ENCODE measurements at places on chromosomes 11 and 22.

- DNase-seq, result no peak
Measured at GRCh38 chr11:44971185-44971584, 20.5 kb upstream of the TP53I11 start.

- no peak for DNase-seq
Measured at GRCh38 chr11:73320763-73321603, 12.9 kb downstream of the ARHGEF17 start.

- DNase-seq, result no peak
Measured at GRCh38 chr11:74463216-74463615, 4.1 kb downstream of the KCNE3 start.

DNA sequence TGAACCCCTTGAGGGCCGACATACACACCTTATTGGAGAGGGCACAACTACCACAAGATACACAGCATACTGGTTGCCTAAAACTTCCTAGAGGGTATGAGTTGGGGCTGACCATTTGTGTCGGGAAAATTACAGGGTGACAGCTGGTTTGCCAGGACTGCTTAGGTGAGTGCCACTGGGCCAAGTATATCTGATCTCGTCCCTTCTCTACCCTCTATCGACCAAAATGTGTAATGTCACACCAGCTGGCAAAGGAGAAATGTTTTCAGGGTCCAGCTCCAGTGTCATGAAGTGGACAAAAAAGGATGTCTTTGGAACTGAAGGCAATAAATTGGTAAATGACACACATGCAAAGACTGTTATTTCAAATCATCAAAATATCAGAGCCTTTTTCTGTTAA lies 126.1 kb downstream of the PGR start:
- no peak for DNase-seq

DNA sequence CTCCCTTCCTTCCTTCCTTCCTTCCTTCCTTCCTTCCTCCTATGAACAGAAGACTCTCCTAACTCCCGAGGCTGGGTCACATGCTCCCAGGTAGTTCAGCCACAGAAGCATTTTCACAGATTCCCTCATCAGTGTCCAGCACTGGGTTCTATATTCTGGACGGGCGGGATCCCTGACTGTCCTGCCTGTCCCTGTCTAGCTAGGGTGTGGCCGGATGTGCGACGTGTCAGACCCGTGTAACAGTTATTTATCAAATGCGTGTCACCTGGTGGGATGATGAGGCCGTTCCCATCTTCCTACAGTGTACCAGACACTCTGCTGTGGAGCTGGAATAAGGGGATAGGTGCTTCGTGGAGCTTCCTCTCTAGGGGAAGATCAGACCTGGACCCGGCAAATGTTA lies 901.0 kb downstream of the BRD1 start:
- no peak for DNase-seq

DNA sequence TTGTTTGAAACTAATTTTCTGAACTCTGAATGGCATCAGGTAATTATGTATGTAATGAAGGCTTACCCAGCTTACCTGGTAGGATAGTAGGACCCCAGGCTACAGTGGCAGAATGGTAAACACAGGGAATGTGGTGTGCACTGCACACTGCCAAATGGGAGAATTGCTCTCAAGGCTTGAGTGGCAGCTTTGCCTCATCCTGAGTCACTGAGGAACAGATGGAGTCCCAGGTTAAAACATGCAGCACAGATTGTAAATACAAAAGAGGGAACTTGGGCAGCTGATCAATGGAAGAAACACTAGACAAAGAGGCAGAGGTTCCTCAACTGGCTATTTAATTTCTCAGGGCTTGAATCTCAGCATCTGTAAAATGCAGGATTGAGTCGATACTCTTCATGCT lies 24.4 kb downstream of the GPR83 start:
- DNase-seq, result no peak

DNA sequence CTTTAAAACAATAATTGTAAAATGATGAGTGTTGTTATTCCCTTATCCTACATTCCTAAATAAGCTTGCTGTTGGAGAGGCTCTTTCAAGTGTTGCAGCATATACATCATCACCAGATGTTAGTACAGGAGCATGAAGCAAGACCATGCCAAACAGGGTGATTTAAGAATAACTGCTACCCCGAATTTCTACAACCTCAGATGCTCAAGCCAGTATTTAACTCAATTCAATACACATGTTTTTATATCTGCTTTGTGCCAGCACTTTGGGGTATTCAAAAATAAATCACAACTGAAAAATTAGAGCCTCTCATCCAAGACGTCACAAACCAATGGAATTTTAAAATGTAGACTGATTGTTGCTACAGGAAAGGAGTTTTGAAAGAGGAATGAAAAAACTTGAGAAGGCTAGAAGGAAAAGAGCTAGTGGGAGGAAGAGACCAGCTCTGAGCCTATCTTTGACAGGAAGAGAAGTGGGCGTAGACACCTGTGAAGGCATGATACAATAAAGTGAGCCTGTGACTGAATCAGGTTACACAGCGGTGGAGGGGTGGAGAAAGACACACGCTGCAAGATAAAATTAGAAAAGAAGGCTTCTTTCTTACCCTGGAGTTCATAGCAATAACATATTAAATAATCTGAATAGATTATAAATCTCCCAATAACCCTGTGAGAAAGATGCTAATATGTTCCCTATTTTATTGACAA lies 95.8 kb downstream of the DLG2 start:
- no peak for DNase-seq

GRCh38 chr11:19735157-19735908 lies 22.7 kb downstream of the NAV2 start:
- DNase-seq, result no peak

DNA sequence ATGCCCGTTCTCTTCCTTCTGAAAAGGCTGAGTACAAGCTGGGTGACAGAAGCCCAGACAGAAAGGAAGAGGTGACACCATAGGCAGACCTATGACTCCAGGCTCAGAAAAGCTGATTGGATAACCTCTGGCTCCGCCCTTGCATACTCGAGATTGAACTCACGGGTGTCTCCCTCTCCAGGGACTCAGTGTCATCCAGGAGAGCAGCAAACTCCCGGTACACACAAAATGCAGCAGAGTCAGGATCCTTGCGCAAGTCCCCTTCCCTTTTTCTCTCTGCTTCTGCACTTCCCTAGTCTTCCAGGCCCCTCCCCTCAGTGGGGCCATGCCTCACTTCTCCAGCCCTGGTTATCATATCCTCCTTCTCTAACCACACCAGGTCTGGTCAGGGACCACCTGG lies 9.8 kb downstream of the SCN4B start:
- no peak for DNase-seq

Data from stimulated activated CD4-positive, alpha-beta T cell treated with anti-CD3 and anti-CD28 coated beads, Interleukin-4, amount 100 ng/mL, for 48 hours (primary cell).